Muscle of leg (tissue), 16 donors: ENCODE measurements at places on chromosomes 2 and 18. TPM values are rescaled to one million over a fixed set of nuclear protein-coding genes. Genes with fewer than 3 reads are reported as not detected.
A peak's percentile ranks its signal among the peaks of the same experiment; 100 is the strongest.

Gene MROH2A
- total RNA-seq: not detected

- peaks cover 3% of the 10 kb centered on the region for H3K27me3 ChIP-seq
- H3K27ac ChIP-seq: no peak overlapping the region
- no peak for DNase-seq
- H3K4me3 ChIP-seq: peak overlapping the region; percentile 96
Measured at GRCh38 chr18:50286391-50287027, 983 bp downstream of the CXXC1 start.

DNA sequence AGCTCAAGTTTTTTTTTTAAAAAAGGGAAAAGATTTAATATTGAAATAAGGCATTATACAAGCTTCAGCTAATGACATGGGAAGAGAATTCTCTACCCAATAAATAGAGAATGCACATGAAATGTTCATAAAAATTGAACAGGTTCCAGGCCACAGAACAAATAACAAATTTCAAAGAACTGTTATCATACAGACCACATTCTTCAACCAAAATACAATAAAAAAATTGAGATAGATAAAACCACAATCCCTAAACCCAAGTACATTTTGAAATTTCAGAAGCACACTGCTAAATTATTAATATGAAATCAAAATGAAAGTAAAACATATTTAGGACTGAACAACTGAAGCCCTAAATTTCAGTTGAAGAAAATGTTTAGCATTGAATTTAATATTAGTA lies 89.6 kb downstream of the BCL2 start:
- H3K36me3 ChIP-seq: no peaks in the 10 kb centered on the region
- H3K4me1 ChIP-seq: no peaks in the 10 kb centered on the region
- H3K27me3 ChIP-seq: no peaks in the 10 kb centered on the region
- no peak for DNase-seq
- H3K27ac ChIP-seq: no peak overlapping the region

DNA sequence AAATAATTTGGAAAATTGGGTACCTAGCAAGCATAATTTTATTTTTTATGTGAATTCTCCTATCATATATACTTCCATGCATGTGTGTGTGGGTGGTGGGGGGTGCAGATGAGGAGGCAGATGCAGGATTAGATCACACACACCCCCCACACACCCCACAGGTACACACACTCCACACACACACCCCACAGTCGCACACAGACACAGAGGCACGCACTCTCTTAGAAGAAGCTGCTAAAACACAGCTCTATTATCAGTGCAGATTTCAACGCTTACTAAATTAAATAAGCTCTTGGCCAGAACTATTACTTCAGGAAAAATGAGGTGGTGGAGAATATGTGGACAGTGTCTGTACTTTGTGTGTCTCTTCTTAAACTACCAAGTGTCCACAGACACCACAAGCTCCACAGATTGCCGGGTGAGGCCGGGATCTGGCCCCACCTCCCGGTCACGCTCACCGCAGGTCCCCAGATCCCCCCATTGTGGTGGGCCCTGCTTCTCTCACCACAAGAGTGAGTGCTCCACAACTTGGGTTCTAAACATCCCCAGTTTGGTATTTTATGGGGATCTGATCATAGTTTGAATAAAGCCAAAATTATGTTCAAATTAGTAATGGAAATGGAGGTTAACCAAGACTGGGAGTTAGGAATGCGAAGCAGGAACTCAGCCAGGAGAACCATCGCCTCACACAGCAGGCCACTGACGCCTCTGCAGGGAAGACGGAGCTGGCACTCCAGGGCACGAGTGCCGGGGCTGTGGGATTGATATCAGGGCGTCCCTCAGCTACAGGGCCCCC lies 102.1 kb downstream of the PXDN start:
- no peaks in the 10 kb centered on the region for H3K27me3 ChIP-seq
- H3K36me3 ChIP-seq: peaks cover 68% of the 10 kb centered on the region
- H3K4me1 ChIP-seq: peaks cover 25% of the 10 kb centered on the region
- no peak overlapping the region for H3K4me3 ChIP-seq
- DNase-seq: no peak

GRCh38 chr2:18856765-18857164 lies 267.4 kb upstream of the NT5C1B start:
- no peaks in the 10 kb centered on the region for H3K27me3 ChIP-seq
- no peaks in the 10 kb centered on the region for H3K36me3 ChIP-seq
- no peak overlapping the region for H3K4me3 ChIP-seq
- DNase-seq: no peak
- no peak overlapping the region for H3K27ac ChIP-seq

DNA sequence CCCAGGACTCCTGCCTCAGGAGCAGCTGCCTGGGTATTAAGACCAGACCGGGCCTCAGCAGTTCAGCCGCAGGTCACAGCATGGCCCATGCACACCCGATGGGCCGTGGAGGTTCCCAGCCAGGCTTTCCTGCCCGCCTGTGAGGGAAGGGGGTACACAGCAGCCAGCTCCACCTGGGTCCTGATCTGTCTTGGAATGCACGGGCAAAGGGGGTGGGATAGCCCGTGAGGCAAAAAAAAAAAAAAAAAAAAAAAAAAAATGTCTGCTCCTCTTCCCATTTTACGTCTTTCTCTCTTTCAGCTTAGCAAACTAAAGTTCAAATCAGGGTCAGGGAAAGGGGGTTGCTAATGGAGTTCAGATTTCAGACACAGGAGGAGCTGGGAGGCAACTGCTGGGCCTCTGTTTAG lies 385.2 kb downstream of the TNS1 start:
- peak; percentile 89 for DNase-seq
- H3K4me3 ChIP-seq: no peak overlapping the region
- H3K27ac ChIP-seq: peak overlapping the region; percentile 57
- peaks cover 53% of the 10 kb centered on the region for H3K4me1 ChIP-seq
- no peaks in the 10 kb centered on the region for H3K36me3 ChIP-seq
- H3K27me3 ChIP-seq: no peaks in the 10 kb centered on the region

DNA sequence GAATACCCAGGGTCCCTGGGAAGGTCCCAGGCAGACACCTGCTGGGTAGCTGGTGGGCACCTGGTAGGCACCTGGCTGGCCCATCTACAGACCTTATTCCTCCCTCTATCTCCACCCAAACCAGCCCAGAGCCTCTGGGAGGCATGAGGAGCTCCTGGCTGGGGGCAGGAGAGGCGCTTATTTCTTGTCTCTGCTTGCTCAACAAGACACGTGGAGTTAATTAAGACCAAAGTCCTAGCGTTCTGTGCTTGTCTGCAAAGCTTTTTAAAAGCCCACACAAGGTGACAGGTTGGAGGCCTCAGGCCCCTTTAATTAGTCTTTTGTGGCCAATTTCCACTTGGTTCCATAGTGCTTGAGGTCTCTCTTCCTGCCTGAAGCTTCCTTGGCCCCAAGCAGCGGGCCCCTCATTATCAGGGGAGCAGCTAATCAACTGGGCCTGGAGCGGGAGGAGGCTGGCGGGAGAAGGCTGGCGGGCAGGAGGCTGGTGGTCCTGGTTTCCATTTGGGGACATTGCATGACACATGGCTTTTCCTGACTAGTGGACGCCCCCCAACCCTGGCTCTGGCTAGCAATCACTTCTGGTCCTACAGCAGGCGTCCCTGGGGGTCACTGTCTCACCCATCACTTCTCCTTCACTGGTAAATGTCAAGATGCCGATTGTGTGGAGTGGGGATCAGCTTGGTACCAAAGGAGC lies 65.4 kb upstream of the HDAC4 start:
- H3K27me3 ChIP-seq: peaks cover 4% of the 10 kb centered on the region
- no peaks in the 10 kb centered on the region for H3K36me3 ChIP-seq
- H3K27ac ChIP-seq: no peak overlapping the region
- DNase-seq: no peak

GRCh38 chr2:190505696-190506095 lies 28.8 kb downstream of the NEMP2 start:
- peaks cover 23% of the 10 kb centered on the region for H3K36me3 ChIP-seq
- H3K4me1 ChIP-seq: peaks cover 2% of the 10 kb centered on the region
- H3K27me3 ChIP-seq: no peaks in the 10 kb centered on the region
- no peak overlapping the region for H3K4me3 ChIP-seq
